ENCODE measurements at places on chromosomes 1 and 21.

DNA sequence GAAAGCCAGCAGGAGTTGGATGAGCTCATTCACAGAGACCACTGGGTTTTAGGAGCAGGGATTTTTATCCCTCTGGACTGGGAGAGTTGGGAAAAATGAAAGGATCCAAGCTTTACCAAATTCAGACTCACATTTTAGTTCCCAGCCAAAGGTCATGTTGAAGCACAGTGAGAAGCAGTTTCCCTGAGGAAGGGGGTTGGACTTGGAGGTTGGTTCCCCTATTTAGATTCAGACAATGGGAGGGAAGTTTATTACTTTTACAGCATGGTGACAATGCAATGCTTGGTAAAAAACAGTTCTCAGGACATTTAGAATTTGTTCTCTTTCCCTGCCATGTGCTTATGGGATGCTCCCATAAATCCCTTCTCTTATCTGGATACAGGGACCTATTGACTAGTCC lies 57.3 kb upstream of the ZNF648 start:
- DNase-seq = no peak

- DNase-seq = no peak
Measured at GRCh38 chr1:16164213-16165072, 8.6 kb upstream of the EPHA2 start.

GRCh38 chr1:231157311-231157710 lies 4.5 kb upstream of the TRIM67 start:
- no peak for DNase-seq

DNA sequence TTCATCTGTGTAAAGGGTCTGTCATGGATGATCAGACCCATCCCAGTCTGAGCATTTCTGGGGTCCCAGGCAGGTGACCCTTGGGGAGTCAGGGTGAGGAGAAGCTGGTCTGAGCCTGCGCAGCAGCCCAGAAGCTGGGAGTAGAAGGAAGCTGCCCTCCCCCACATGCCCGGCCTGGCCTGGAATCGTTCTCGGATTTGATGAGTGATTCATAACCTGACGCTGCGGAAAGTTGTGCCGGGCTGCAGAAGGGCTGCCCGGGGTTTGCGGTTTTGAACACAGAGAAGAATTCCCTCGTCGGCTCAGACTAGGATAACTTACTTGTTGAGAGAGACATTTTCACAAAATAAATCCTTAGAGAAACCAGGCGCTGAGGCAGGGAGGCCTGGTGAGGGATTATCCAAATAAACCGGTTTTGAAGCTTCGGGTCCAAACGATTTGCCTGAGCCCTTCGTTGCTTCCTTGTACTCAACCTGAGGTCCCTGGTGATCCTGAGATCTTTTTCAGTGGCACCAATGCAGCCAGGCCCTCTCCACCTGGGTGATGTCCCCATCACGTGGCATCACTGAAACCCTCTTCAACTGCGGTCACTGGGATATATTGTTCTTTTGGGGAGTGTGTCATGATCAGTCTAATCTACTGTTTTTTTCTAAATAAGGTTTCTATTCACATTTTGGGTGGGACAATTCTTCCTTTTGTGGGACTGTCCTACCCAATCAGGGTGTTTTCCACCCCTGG lies 29.2 kb downstream of the EPHB2 start:
- DNase-seq = no peak

GRCh38 chr1:232891656-232892317 lies 58.6 kb upstream of the NTPCR start:
- no peak for DNase-seq

- no peak for DNase-seq
Measured at GRCh38 chr1:147547065-147547464, 5.8 kb downstream of the BCL9 start.

DNA sequence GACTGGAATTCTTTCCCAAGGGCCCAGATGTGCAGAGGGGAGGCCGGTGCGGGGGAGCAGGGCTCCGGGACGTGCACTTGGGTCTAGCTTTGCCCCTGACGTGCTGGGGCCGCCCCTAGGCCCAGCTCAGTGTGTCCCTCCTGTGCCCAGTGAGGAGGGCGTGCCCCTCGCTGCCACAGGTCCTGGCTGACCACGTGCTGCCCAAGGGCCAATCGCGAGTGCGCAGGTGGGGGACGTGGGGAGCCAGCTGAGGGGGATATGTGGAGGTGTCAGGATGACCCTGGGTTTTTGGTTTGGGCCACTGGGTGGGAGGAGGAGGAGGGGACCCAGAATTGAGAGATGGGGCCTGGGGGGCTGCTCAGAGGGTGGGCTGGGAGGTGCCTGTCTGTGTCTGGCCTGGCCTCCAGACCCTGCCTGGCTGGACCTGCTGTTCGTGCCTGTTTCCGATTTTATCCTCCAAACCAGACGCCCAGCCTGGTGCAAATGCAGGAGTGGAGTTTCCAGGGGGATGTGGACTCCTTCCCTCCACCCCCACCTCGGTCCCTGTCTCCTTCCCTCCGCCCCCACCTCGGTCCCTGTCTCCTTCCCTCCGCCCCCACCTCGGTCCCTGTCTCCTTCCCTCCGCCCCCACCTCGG lies 6.1 kb upstream of the RNF223 start:
- peak; percentile 59 for DNase-seq

DNA sequence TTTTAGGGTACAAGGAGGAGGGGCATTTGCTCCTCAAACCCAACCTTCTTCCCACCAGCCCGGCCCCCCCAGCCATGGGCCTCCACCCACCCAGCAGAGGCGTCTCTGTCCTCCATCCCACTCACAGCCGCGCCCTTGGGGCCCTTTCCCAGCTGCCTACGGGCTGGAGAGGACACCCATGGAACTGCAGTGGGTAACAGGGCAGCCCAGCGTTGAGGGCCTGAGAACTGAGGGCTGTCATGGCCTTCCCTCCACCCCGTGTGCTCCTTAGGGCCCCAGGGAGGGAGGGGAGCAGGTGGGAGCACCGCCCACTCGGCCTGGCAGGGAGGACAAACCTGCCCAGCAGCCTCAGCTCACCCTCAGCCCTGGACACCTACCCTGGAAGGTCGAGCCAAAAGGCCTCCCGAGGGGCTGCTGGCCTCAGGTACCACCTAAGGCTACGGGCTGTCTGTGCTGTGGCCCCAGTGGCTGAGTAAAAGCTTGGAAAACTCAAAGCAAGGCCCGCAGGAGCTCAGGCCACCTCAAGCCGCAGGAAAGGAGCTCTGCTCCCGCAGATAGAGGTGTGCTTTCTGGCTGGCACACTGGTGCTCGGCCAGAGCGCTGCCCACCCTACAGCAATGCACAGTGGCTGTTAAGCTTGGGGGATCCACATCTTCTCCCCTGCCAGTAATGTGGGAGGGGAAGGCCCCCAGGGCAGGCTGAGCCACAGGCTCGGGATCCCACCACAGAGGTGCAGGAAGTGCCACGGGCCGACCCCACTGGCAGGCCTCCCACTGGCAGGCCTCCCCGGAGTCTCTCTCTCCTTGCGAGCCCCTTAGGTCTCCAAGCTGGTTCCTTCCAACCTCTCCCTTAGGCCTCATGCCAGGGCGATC lies 2.2 kb upstream of the ARHGEF16 start:
- no peak for DNase-seq

GRCh38 chr1:97423403-97423802 lies 497.4 kb downstream of the DPYD start:
- DNase-seq = no peak

DNA sequence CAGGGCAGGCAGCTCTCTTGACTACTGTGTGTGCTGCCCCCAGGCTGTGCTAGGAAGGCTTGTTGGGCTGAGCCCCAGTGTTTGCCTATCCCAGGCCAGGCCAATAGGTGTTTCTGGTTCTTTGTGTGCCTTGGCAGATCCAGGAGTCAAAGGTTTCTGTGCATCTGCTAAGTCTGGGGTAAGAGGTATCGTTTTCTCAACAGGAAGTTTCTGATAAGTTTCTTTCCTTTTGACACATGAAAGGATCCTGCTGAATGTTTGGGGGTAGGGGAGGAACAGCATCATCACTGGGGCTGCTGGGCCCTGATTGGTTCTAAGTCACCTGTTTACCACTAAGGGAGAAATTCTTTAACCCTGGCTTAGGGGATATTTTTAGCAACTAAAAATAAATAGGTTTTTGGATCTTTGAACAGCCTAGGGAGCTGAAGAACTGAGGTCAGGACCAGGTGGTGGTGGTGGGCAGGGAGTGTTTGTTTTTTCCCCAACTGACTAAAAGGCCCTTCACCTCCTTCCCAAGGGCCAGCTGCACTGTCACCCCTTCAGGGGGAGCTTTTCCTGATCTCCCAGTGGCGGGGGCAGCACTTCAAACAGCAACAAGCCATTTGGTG lies 85.1 kb downstream of the KCNN3 start:
- DNase-seq = no peak

DNA sequence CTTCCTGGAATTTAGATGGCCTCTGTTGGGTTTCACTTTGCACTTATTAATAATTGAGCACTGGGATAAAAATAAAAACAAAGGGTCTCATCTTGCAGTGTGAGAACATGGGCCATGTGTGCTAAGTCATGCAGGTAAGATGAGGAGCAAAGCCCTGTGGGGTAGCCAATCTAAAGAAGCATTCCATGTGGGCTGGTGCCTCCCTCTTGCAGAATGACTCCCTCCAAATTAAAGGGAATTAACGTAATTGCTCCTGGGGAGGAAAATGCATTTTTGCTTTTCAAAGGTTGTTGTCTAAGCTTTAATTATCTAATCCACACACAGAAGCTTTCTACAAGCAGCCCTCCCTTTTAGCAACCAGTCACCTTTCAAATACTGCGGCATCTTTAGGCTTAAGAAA lies 69.8 kb downstream of the CDC14A start:
- peak; percentile 6 for DNase-seq

DNA sequence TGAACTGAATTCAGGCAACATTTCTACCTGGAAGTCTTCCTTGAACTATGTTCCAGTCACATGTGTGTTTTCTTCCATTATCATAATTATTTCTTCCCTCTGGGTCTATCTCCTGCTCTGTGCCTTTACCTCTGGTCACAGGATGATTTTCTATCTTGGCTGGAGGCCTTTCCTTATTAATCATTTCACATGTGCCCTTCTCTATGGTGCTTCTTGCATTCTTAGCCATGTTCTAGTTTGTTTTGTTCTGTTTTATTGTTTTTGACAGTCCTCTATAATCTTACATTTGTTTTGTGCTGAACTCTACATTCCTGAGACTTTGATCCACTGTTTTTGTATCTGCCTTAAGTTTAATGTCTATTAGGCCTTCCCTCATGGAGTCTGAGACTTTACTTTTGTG lies 51.0 kb downstream of the SGIP1 start:
- DNase-seq = no peak

- peak; percentile 91 for DNase-seq
Measured at GRCh38 chr1:205396967-205397616, 24.8 kb downstream of the LEMD1 start.

DNA sequence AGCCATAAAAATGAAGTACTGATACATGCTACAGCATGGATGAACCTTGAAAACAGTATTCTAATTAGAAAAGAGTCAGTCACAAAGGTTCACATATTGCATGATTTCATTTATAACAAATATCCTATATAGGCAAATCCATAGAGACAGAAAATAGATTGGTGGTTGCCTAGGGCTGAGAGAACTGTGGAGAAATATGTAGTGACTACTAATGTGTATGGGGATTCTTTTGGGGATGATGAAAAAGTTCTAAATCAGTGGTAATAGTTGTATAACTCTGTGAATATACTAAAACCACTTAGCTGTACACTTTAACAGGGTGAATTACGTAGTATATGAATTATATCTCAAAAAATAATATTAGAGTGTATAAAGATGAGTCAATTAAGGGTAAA lies 45.8 kb downstream of the RNF115 start:
- DNase-seq = no peak

DNA sequence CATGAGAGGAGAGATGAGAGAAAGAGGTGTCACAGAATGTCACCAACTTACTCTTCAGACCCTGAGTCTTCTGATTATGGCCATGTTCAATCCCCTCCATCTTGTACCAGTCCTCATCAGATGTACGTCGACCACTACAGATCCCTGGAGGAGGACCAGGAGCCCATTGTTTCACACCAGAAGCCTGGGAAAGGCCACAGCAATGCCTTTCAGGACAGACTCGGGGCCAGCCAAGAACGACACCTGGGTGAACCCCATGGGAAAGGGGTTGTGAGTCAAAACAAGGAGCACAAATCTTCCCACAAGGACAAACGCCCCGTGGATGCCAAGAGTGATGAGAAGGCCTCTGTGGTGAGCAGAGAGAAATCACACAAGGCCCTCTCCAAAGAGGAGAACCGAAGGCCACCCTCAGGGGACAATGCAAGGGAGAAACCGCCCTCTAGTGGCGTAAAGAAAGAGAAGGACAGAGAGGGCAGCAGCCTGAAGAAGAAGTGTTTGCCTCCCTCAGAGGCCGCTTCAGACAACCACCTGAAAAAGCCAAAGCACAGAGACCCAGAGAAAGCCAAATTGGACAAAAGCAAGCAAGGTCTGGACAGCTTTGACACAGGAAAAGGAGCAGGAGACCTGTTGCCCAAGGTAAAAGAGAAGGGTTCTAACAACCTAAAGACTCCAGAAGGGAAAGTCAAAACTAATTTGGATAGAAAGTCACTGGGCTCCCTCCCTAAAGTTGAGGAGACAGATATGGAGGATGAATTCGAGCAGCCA lies 8.0 kb downstream of the ELOA start:
- DNase-seq = peak; percentile 41

DNA sequence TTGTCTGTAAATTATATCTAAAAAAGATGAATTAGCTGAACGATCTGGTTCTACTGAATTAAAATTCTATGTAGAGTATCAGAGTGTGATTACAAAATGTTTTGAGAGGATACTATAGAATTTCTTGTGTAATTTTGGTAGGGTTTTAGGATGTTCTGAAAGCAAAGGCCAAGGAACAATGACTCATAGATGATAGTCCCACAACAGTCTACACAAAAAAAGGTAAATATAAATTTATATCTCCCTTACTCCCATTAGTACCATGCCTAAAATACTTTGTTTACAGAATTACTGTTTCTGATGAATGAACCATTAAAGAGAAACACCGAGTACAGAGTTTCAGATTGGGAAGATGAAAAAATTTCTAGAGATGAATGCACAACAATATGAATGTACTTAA lies 9.5 kb downstream of the EDEM3 start:
- DNase-seq = no peak

Data from G401 (cell line).